ENCODE measurements at places on chromosomes 4 and X.
A peak's percentile ranks its signal among the peaks of the same experiment; 100 is the strongest.

- DNase-seq = no peak
These were observed 51.0 kb upstream of the NHSL2 start for GRCh38 chrX:71859637-71860036.

DNA sequence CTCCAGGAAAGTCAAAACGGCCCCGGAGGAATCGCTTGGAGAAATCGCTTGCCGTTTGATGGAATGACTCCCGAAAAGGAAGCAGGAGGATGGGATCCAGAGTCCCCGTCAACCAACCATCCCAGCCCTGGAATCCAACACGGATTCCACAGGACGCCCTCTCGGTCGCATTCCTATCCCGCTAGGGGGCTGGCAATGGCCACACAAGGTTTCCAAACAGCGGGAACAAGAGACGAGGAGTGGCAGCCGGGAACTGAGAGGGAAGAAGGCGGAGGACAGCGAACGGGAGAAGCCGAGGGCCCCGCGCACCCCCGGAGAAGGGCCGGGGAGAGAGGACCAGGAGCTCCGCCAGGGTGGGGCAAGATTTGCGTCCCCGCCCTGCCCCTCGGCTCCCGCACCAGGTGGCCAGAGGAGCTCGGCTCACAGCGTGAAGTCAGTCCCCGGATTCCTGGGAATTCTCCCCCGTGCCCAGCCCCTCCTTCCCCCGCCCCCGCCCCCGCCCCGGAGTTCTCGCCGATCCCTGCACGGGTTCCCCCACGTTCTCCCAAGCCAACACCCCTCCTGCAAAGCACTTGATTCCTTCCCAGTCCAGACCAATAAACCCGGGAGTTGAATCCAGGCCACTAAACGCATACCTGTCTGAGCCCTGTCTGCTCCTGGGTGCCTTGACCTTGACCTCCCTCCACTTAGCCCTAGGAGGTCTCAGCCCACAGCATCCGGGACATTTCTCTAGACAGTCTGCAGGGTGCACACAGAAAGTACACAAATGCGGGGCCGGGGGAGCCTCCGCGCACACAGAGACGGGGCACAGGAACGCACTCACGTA lies 1.4 kb downstream of the PDZD4 start:
- DNase-seq = no peak

- DNase-seq = no peak
These were observed 24.5 kb downstream of the TMSB4X start for GRCh38 chrX:12999422-12999821.

DNA sequence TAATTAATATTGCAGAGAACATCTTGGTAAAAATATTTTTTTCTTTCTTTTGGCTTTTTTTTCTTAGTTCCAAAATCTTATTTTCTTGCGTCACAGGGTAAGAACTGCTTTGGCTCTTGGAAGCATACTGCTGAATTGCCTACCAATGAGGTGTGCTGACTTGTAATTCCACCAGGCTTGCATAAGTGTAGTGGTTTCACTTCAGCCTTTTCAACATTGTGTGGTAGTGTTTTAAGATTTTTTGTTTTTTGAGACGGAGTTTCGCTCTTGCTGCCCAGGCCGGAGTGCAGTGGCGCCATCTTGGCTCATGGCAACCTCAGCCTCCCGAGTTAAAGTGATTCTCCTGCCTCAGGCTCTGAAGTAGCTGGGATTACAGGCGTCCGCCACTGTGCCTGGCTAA lies 42.4 kb downstream of the N4BP2 start:
- no peak for DNase-seq

GRCh38 chr4:76809594-76810305 lies 88.2 kb downstream of the SOWAHB start:
- DNase-seq = no peak

GRCh38 chrX:153829799-153830639 lies at the start of gene PDZD4:
Gene PDZD4 (minus strand): TSS chrX:153830544. CDS start chrX:153830298, 246 bp downstream.
- DNase-seq = peak; percentile 18

DNA sequence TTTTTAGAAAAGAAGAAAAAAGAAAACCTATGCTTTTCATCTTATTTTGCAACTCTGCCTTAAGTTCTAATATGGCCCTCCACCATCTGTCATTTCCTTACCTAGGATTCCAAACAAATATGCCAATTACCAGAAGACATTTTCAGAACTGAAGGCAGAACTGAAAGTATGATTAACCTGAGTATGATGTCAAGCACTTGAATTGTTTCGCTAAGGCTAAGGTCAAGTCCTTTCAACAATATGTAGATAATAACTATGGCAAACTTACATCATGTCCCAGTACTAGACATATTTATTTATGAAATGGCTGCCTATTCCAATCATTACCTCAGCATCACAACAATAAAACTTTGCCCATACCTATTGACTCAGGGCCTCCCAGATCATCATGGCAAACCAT lies 91.0 kb downstream of the OR13H1 start:
- no peak for DNase-seq

- DNase-seq = no peak
These were observed 100.9 kb upstream of the NR3C2 start for GRCh38 chr4:148542922-148543623.

GRCh38 chr4:110085131-110085530 lies 113.3 kb downstream of the ELOVL6 start:
- DNase-seq = no peak

DNA sequence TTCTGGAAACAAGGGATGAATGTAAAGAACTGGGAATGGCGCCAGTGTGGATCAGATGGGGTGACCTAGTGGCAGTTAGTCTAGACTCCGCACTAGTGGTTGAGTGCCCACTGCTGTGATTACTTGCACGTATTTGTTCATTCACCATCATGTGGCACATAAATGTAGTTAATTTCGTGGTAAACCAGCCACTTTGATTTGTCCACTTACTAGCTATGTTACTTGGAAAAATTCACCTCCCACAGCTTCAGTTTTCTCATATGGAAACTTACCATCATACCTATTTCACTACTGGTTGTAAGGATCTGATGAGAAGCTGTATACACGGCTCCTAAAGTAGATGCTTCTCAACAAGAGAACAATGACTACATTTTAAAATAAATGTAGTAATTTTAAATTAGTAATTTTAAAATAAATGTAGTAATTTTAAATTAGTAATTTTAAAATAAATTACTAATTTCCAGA lies 394 bp upstream of the DYNLT3 start:
- DNase-seq = no peak

GRCh38 chr4:102627831-102628523 lies 126.8 kb downstream of the NFKB1 start:
- DNase-seq = no peak

- DNase-seq = no peak
These were observed at the start of gene RAB33A for GRCh38 chrX:130171446-130172126. Gene RAB33A (plus strand): TSS chrX:130171962. CDS start chrX:130172063, 101 bp downstream.

GRCh38 chrX:48531358-48531959 lies 8.1 kb upstream of the TBC1D25 start:
- DNase-seq = no peak

DNA sequence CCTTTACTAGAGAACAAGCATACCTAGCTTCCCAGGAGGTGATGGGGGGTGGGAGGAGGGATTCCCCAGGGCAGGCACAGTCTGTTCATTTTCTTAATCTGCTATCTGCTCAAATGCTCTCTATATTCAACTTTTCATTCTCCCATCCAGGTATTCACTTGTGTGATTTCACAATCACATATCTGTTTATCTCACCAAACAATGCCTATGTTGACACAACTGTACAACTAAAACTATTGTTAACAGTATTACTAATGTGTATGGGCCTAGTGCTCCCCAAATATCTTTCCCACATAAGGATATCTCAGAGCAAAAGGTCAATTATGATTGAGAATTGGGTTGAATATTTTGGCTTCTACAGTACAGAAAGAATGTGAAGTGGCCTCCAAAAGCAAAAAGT lies 210.8 kb downstream of the IQCM start:
- no peak for DNase-seq

GRCh38 chrX:10482261-10482660 lies 138.1 kb downstream of the MID1 start:
- no peak for DNase-seq

GRCh38 chr4:58560736-58561135 lies 1450.6 kb upstream of the IGFBP7 start:
- DNase-seq = no peak

GRCh38 chrX:39438603-39439602 lies 637.6 kb downstream of the MID1IP1 start:
- no peak for DNase-seq

GRCh38 chr4:170398218-170398617 lies 308.5 kb upstream of the AADAT start:
- DNase-seq = no peak

DNA sequence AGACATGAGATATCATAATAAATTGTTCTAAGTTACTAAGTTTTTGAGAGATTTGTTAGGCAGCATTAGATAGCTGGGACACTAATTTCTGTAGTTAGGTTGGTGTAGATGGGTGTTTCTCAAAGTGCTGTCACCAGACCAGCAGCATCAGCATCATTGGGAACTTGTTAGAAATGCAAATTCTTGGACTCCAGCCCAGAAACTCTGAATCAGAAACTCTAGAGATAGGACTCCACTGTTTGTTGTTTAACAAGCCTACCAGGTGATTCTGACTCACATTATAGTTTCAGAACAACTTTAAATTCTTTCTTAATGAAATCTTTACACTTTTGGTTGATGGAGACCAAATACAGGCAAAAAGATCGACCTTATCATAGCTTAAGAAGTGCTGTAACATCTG lies 173.7 kb downstream of the PABPC4L start:
- no peak for DNase-seq

- DNase-seq = no peak
These were observed 180.8 kb upstream of the BCOR start for GRCh38 chrX:40278340-40279090.

All from 8988T (cell line).